ENCODE measurements at places on chromosomes 4 and X.

- DNase-seq = no peak
Observed at GRCh38 chr4:168696826-168697225, 200.0 kb downstream of the PALLD start.

DNA sequence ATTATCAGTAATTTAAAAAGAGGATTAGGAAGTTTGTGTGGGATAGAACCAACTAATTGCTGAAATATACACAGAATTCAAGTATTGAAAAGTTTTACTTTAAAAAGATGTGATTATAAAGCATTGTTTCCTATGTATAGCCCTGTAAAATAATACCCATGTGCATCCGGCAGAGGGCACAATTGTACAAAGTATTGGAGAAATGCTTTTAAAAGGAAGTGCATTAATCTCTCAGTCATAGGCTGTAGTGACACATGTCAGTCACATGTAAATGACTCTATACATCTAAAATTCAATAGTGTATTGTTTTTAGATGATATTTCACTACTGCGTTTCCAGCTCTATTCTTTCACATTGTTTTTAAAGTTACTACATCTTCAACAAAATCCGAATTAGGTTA is 9.7 kb upstream of the GEMIN8 start:
- peak; percentile 70 for DNase-seq

GRCh38 chr4:165199286-165199685 is 8.1 kb upstream of the KLHL2 start:
- no peak for DNase-seq

GRCh38 chr4:113537628-113538027 is 223.9 kb downstream of the CAMK2D start:
- DNase-seq = no peak

GRCh38 chr4:174521800-174522182 is 497 bp downstream of the HPGD start:
- DNase-seq = no peak

- DNase-seq = no peak
Observed at GRCh38 chrX:9171841-9172463, 138.0 kb upstream of the FAM9B start.

GRCh38 chr4:9970399-9971011 is 50.8 kb downstream of the SLC2A9 start:
- DNase-seq = no peak

DNA sequence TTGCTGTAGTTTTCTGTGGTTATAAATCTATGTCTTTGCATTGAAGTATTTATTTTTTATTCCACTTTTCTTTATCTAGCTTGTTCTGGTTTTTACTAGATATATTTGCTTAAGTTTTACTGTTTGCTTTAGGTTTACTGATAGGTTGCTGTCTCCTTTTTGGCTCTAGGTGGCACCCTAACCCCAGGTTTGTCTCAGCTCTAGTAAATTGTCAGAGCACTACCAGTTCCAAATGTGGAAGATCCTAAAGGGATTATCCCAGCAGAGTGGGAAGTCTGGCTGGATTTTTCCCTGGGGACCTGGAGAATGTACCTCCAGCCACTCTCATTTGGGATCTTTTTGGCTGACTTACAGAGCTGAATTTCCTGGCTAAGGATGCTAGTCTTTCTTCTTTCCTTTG is 106.1 kb downstream of the PBDC1 start:
- peak; percentile 38 for DNase-seq

GRCh38 chr4:141390571-141390970 is 169.9 kb downstream of the ZNF330 start:
- DNase-seq = no peak

GRCh38 chr4:32661229-32661628 is 1941.1 kb downstream of the PCDH7 start:
- no peak for DNase-seq

DNA sequence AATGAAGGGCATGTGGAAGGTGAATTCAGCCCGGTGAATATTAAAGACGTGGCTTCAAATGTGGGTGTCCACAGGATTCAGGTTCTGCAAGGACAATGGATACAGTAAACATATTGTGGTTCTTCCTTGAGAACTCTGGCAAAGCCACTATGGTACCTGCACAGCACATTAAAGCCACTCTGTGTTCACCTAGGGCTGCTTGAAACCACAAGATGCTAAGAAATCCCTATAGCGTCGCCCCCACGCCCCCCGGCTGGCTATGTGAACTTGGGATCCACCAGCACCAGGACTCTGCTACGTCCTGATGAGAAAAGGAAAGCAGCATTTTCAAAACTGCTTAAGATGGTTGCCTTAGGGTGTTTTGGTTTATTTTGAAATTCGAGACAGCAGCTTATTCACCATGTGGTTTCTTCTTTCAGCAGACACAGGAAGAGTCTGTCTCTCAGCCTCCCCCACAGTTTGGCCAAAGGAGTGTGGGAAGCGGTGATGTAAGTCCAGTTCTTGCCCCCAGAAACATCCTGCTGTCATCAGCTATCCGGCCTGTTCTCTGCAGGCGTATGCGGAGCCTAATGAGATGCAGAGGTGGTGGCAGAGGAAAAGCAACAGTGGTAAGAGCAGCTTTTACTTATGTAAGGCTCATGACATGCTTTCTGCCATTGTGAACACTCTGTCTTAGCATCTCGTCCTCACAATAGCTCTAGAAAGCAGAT is 111.5 kb downstream of the AFAP1 start:
- DNase-seq = peak; percentile 59

DNA sequence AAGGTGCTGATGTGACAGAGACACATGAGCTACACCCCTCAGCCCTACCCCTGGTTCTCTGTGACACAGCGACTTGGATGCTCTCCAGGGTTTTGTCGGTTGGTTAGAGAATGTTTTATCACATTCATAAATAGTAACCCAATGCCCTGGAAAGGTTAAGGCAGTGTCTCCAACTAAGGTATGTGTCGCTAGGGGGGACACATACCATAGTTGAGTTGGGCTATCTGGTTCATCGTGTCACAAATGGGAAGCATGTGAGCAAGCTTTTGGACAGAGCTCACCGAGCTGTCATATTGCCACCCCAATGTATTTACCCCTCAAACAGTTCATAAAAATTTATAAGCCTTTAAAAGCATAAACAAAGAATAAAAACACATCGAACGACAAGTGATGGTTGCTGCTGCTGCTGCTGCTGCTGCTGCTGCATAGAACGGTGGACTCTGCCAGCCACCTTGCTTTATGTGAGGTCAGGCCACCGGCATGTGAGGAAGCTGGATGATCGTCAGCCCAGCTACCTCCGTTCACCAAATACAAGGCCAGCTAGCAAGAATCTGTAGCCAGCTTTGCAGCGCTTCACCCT is 55.9 kb downstream of the STOX2 start:
- DNase-seq = no peak

DNA sequence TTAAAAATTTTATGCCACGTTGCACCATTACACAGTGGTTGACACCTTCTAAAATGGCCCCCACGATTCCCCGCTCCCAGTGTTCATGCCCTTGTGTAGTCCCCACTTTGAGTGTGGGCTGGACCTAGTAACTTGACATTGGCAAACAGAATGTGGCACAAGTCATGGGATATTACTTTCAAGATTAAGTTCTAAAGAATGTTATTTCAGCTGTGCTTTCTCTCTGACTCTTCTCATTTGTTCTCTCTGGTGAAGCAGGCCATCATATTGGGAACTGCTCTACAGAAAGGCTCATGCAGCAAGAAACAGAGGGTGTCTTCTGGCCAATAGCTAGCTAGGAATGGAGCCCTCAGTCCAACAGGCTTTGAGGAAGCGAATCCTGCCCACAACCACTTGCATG is 67.1 kb downstream of the ATXN3L start:
- DNase-seq = no peak

- DNase-seq = no peak
Observed at GRCh38 chr4:62126064-62126732, 926.1 kb downstream of the ADGRL3 start.

- peak; percentile 7 for DNase-seq
Observed at GRCh38 chrX:1451661-1452515, 821 bp downstream of the ASMTL start.

DNA sequence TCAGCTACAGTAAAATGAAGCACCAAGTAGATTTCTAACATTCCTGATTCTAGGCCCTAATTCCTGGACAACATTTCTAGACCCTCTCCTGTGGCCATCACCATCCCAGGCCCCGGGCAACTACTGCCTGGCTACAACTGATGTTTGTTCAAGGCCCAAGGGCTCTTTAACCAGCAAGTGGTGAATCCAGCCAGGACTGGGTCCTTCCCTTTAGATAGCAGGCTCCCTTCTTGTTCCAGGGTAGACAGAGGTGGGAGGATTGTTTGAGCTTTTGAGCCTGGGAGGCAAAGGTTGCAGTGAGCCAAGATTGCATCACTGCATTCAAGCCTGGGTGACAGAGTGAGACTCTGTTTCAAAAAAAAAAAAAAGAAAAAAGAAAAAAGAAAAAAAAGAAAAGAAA is 12.7 kb upstream of the AADAT start:
- no peak for DNase-seq

- DNase-seq = no peak
Observed at GRCh38 chr4:44446191-44446590, 2.4 kb downstream of the KCTD8 start.

GRCh38 chr4:6526671-6527091 is 48.3 kb upstream of the MAN2B2 start:
- no peak for DNase-seq

- no peak for DNase-seq
Observed at GRCh38 chr4:117984366-117984680, 50.0 kb upstream of the NDST3 start.

DNA sequence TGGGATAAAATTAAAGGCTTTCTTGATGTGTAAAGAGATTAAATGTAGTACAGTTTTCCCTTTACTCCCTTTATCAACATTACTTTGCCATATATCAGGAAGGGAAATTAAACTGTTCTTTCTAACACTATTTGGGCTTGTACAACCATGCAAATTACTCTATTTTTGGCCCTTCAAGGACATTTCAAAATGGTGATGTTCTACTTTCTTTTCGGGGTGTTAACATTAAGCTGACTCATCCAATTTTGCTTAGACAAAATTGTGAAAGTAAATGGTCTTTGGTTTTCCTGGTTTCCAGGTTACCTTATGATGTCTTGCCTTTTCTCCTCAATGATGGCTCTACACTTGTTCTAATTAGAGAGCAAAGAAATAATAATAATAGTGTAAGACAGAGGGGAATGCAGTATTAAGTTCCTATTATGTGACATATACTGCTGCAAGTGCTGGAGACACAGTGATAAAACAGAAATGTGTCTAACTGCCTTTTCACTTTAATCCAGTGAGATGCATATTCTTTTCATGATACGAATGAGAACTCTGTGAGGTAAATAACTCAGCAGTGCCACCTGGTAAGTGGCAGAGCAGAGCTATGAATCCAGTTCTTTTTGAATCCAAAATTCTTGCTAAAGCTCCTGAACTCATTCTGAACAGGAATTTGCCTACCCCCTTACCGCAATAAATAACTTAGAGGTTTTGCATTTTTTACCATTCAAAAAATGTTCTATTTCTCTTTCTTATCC is 35.7 kb upstream of the PDE5A start:
- DNase-seq = no peak

DNA sequence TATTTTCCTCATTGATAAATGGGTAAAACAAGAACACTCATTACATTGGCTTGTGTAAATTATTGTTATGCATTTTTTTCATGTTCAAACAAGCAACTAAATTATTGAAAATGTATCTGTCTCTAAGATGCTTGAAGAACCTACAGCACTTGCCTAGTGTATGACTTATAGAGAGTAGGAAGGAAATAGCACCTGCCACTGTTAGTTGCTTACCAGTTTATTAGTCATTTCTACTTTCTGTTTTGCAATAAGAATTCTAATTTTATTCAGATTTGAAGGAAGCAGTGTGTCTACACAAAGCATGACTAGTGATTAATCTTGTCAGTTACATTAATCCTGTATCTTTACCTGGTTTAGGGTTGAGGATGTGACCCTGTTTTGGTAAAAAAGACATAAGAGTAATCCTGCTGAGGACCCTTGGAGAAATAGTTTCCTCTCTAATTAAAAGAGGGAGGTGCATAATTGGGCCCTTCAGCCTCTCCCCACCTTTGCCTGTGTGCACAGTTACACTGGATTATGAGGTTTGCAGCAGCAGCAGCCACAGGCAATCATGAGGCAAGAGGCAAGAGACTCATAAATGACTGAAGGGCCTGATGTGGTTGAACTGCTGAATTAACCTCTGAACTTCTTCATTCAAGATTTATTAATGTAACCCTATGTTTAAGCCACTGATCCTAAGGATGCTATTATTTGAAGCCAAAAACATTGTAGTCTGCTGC is 1202.1 kb downstream of the ADGRL3 start:
- no peak for DNase-seq

DNA sequence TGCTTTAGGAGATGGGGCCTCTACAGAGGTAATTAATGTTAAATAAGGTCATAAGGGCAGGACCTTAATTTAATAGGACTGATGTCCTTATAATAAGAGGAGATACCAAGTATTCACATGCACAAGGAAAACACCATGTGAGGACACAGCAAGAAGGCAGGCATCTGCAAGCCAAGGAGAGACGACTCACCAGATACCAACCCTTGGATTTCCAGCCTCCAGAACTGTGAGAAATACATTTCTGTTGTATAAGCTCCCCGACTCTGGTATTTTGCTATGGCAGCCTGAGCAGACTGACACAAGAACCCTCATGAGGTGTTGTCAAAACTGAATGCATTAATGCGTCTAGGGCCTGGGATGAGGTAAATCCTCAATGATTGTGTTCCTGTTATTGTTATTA is 56.2 kb upstream of the MAPK10 start:
- no peak for DNase-seq

DNA sequence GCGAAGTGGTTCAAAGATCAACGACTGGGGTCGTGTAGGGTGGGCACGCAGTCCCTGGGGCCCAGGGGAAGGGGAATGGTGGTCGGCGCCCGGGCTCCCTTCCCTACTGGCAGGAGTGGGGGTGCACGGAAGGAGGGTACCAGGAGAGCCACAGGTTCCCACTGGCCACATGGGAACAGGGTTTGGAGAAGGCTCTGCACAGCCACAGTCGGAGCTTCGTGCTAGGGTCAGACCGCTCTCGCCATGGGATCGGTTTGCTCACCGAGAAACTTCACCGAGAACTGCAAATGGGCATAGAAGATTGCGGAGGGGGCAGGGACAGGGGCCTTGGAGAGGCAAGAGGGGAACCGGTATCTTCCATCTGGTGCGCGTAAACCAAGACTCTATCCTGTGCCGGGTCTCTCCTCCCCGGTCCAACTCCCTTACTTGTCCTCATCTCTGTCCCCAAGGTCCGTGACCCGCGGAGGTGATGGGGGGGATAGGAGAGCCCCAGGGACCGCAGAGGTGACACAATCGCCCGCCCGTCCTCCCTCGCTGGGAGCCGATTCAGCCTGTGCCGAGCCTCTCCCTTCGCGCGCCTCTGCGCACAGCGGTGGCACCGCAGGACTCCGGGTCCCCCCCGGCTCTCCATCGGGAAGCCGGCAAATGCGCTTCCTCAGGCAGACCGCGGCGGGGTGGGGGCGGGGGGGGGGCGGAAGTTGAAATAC is 1.0 kb downstream of the SCD5 start:
- DNase-seq = no peak

- DNase-seq = no peak
Observed at GRCh38 chrX:96436105-96436504, 248.5 kb upstream of the DIAPH2 start.
